ENCODE measurements at places on chromosomes 2 and 18.

GRCh38 chr2:204049635-204050034 is 113.1 kb downstream of the ICOS start:
- DNase-seq = no peak
- no peak overlapping the region for H3K4me3 ChIP-seq
- no peaks in the 10 kb centered on the region for H3K27me3 ChIP-seq
- no peak overlapping the region for H3K27ac ChIP-seq
- H3K36me3 ChIP-seq = no peaks in the 10 kb centered on the region

DNA sequence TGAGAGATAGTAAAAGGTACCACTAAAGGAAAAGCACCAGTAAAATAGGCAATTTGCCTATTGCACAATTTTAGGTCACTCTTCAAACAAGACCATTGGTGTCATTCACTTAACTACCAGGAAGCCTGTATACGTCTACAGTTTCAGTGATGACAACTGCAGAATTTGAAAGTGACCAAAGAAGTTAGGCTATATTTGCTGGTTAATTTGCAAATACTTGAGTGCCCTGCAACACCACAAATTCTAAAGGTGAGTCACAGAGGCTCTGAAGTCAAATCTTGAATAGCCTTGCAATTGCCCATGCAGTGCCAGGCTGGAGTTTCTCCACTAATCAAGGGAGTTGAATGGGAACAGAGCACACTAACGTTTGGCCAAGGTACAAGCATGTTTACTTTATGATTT is 128.7 kb upstream of the CCDC68 start:
- no peak for DNase-seq
- no peaks in the 10 kb centered on the region for H3K36me3 ChIP-seq
- H3K27ac ChIP-seq = no peak overlapping the region
- no peaks in the 10 kb centered on the region for H3K27me3 ChIP-seq
- no peak overlapping the region for H3K4me3 ChIP-seq

- no peak overlapping the region for H3K27ac ChIP-seq
- no peaks in the 10 kb centered on the region for H3K27me3 ChIP-seq
- H3K4me3 ChIP-seq = no peak overlapping the region
- H3K4me1 ChIP-seq = no peaks in the 10 kb centered on the region
- DNase-seq = no peak
- H3K36me3 ChIP-seq = no peaks in the 10 kb centered on the region
Observed at GRCh38 chr2:190766595-190766994, 114.0 kb upstream of the GLS start.

DNA sequence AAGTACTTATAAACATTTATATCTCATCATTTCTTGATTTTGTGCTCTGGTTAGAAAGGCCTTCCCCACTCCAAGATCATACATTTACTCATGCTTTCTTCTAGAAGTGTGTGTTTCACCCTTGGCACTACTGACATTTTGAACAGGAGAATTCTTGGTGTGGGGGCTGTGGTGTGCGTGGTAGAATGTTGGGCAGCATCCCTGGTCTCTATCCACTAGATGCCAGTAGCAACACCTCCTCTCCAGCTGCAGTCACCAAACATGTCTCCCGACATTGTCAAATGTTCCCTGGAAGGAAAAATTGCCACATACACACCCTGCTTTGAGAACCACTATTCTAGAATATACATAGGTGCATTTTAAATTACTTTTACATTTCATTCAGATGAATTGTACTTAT is 8.7 kb upstream of the TGIF1 start:
- H3K27ac ChIP-seq = no peak overlapping the region
- no peaks in the 10 kb centered on the region for H3K36me3 ChIP-seq
- no peak for DNase-seq
- H3K27me3 ChIP-seq = no peaks in the 10 kb centered on the region
- H3K4me3 ChIP-seq = no peak overlapping the region
- peaks cover 3% of the 10 kb centered on the region for H3K4me1 ChIP-seq

DNA sequence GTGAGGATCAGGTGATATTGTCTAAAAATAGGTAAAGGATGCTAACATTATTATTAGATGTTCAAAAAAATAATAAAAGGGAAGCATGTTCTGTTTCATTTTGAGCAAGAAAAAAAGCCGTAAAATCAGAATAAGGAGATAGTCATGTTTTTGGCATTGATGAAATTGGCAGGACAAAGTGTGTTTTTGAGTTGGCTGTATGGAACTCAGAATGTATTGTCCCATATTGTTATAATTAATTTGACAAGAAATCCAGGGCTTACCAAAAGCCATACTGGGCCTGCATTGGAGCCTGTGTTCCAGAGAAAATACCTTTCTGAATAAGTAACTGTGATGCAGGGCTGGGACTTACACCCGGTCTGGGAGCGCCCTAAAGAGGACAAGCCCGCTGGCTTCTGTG is 232.0 kb downstream of the AGAP1 start:
- no peaks in the 10 kb centered on the region for H3K27me3 ChIP-seq
- no peaks in the 10 kb centered on the region for H3K36me3 ChIP-seq
- peaks cover 8% of the 10 kb centered on the region for H3K4me1 ChIP-seq
- H3K27ac ChIP-seq = no peak overlapping the region
